CD4-positive, alpha-beta memory T cell (primary cell): ENCODE measurements at places on chromosomes 1 and 21. TPM values are rescaled to one million over a fixed set of nuclear protein-coding genes. Genes with fewer than 3 reads are reported as not detected.

- no peak for DNase-seq
Observed at GRCh38 chr1:76948846-76949245, 81.6 kb downstream of the ST6GALNAC5 start.

The GUCA2B gene
- not detected for total RNA-seq

DNA sequence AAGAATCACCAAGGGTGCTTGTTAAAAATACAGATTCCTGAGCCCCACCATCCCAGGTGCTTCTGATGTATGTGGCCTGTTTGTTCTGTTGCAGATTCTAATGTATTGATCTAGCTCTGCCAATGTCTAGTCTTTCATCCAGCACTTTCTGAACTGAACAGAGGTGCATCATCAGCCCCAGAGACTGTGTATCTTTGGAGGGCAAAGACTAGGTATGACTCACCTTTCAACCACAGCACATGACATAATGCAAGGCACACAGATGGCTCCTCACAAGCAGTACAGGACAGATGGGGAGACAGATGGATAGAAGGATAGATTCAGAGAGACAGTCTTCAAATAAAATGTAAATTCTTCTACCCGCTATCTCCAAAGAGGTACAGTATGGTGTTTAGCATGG lies 32.3 kb downstream of the CD58 start:
- DNase-seq = no peak

The MYOG gene
- not detected for total RNA-seq

The TSTD1 gene
- 93.1 TPM for total RNA-seq

GRCh38 chr1:41394959-41395956 lies 34.0 kb downstream of the FOXO6 start:
- DNase-seq = no peak

DNA sequence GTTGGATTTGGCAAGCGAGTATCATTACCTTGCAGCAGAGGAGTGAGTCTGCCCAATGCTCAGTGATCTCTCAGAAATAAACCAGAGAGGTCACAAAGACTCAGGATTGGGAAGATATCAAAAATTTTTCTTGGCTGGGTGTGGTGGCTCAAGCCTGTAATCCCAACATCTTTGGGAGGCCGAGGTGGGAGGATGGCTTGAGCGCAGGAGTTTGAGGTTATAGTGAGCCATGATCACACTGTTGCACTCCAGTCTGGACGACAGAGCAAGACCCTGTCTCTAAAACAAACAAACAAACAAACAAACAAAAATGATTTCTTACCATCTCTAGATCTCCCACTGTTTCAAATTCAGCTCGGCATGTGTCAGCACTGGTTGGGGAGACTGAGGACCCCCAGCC lies 13.3 kb upstream of the BECN2 start:
- no peak for DNase-seq

- no peak for DNase-seq
Observed at GRCh38 chr1:108877348-108878159, 769 bp downstream of the GPSM2 start.

DNA sequence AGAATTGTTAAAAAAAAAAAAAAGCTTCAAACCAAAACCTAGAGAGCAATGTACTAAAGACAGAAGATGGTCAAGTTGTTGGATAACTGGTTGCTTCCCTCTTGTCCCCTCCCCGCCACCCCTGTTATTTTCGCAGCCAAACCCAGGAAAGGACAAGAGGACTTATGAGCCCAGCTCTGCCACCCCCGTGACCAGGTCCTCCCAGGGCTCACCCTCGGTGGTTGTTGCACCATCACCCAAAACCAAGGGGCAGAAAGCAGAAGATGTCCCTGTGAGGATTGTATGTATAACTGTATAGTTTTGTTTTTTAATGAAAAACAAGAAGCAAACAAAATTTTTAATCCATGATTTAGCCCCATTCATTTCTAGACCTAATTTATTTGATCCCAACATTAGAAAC lies 69.4 kb downstream of the VPS26C start:
- no peak for DNase-seq

GRCh38 chr1:162605225-162605927 lies 26.9 kb upstream of the DDR2 start:
- DNase-seq = no peak

GRCh38 chr21:35764586-35764985 lies 295.7 kb downstream of the SETD4 start:
- DNase-seq = no peak

GRCh38 chr1:6144647-6145395 lies 35.3 kb downstream of the CHD5 start:
- DNase-seq = no peak

DNA sequence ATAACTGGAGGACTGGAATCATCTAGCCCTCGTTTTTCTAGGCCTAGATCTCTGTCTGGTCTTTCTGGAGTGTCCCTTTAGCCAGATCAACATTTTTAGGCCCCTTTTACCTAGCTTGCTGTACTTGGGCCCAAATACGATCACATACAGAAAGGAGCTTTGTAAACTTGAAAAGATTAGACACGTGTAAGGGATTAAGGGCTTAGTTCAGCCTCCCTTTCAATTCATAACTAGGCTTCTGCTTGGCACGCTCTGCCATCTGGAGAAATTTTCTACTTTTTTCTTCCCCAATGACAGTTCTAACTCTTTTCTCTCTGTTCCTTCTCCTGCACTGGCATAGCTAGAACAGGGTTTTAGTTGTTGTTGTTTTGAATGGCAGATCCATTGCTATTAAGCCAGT lies 153.3 kb upstream of the BEND5 start:
- no peak for DNase-seq

DNA sequence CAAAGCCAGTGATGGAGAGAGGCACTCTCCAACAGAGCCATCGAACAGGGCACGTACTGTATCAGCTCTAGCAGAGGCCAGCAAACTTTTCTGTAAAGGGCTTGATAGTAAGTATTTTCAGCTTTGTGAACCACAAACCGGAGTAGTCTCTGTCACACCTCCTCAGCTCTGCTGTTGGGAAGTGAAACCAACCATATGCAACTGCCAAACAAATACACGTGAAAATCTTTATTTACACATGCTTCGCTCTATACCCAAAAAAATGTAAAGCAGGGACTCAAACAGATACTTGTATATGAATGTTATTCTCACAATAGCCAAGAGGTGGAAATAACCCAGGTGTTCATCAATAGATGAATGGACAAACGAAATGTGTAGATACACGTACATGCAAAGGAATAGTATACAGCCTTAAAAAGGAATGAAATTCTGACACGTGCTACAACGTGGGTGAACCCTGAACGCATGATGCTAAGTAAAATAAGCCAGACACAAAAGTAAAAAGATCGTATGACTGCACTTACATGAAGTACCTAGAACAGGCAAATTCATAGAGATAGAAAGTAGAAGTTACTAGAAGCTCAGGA lies 39.0 kb downstream of the SETD4 start:
- no peak for DNase-seq

GRCh38 chr1:157325220-157325619 lies 187.0 kb upstream of the ETV3 start:
- no peak for DNase-seq

The FAM167B gene
- 0.50 TPM for total RNA-seq

The GFI1 gene
- 30.6 TPM for total RNA-seq

- no peak for DNase-seq
Observed at GRCh38 chr21:37369307-37369854, 2.8 kb downstream of the DYRK1A start.

GRCh38 chr1:3880429-3881192 lies 19.5 kb downstream of the C1orf174 start:
- no peak for DNase-seq

- DNase-seq = no peak
Observed at GRCh38 chr1:42070996-42071395, 82.2 kb upstream of the GUCA2B start.

The INSRR gene
- total RNA-seq = 0.06 TPM

DNA sequence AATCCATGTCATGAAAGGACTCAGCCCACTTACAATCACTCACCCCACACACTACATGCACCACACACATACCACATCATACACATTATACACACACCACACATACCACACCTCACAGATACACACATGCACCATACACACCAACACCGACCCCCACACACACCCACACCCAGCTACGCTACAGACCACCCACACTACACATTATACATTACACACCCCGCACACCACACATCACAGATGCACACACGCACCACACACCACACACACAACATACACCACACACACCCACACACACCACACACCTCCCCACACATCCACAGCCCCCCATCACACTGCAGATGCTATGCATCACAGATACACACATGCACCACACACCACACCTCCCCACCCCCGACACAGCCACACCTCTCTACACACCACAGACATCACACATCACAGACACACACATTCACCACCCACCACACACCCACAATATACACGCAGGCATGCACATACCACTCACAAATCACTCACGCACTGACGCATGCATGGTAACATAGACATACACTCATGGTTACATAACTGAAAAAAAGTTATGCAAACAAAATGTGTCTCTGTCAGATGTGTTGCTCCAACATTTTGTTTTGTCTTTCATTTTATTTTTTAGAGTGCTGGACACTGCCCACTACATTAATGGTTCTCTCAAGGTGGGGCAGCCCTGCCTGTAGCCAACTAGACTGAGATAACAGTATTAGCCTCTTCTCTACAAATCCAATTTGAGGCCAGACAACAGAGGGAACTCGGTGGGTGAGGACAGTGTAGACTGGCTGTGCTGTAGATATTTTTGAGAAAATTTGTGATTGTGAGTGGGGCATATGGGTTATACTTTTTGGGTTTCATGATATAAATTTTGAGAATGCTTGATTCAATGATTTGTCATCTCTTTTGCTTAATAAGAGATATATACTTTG lies 15.2 kb upstream of the PGBD2 start:
- DNase-seq = no peak

The ETV3L gene
- not detected for total RNA-seq

DNA sequence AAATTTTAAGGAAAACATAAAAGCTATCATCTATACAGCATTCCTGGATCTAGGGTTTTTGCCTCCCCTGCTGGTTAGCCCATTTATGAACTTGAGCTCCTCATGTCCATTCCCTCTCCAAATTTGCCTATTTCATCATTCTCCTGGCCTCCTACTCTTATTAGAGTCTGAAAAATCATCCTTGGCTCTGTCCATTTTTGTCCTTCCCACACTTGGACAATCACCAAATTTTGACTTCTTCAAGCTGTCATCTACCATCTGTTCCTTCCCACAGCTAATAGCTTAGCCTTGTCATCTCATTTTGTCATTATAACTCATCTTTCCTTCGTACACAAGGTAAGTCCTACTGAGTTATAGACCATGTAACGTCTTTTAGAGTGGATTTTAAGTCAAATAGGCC lies 2.2 kb upstream of the HENMT1 start:
- DNase-seq = no peak

DNA sequence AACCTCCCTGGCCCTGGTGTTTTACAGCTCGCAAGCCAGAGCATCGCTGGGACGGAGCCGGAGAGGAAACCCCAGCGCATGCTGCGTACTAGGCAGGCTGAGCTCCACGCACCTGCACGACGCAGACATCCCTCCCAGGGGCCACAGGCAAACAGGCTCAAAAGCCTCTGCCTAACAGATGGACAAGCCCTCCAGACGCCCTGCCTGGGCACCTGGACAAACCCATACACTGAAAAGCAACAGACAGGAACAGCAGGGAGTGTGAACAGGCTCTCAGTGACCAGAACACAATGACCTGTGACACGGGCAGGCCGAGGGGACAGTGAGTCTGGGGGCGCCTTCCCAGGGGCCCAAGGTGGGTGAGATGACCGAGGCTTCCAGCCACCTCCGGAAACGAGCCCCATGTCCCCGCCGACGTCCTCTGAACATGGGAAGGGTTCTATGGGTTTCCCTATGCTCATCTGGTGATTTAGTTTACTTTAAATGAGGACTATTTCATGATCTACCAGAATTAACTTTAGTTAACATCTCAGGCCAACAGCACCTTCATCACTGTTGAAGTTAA lies 40.3 kb downstream of the NPHP4 start:
- no peak for DNase-seq

The RNF186 gene
- total RNA-seq = not detected

The PRAMEF27 gene
- total RNA-seq = not detected

DNA sequence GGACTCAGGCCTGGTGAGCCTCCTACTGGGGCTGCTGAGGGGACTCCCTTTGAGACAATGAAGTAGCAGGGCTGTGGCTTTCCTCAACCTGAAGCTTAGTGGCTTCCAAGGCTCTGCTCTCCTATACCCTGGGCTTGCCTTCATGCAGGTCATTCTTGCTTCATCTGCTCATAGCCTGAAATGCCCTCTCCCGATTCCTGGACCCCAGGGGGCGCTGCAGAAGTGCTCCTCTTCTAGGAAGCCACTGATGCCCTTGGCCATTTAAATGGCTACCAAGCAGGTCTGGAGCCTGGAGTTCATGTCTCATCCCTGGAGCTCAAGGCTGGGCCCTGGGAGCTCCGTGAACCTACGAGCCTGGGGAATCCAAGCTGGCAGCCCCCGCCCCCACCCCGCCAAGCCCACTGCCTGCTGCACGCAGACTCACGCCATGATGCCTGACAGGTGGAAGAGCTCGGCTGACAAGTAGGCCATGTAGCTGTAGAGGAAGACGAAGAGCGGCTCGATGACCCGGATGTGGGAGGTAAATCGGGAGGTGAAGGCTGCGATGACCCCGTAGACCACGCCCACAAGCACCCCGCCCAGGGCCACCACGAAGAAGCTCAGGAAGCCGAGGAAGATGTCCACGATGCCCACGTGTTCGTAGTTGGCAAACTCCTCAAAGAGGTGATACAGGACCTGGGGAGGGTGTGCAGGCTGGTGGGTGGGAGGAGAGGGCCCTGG lies 45.7 kb downstream of the SLC9A1 start:
- no peak for DNase-seq

- DNase-seq = no peak
Observed at GRCh38 chr1:109467301-109467777, 993 bp downstream of the SYPL2 start.

The NEXN gene
- 0.47 TPM for total RNA-seq

The KCNH1 gene
- not detected for total RNA-seq

The GBP1 gene
- total RNA-seq = 74.2 TPM

DNA sequence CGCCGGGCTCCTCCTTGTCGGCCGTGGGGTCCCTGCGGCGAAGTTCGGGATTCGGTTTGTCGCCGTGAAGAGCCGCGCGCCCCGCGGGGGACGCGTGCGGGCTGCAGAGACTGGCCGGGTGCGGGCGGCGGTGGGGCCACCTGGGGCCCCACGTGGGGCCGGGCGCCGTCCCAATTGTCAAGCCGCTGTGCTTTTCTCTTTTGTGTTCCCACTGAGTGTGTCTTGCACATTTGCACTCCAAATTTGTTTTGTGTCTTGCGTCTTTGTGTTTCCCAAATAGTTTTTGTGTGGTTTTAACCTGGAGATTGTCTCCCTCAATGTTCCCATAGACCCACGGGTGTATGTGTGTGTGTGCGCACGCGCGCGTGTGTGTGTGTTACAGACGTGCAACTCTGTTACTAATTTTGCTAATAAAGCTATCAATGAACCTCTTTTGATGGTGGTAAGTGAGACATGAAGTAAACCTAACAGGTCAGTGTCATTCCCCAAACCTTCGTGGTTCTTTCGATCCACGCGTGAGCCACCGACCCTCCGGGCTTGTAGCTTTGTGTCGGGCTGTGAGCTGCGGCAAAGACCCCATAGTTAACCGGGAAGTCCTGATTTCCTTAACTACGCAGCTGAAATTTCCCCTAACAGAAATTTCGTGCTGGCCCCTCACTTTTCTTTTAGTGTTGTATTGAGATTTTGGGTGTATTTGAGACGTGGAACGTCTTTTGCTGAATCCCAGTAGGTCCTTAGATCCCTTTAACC lies 708 bp downstream of the PRDM2 start:
- DNase-seq = peak; percentile 68

GRCh38 chr1:111943066-111943465 lies 46.4 kb downstream of the KCND3 start:
- no peak for DNase-seq

GRCh38 chr1:150002217-150002616 lies 8.3 kb downstream of the OTUD7B start:
- no peak for DNase-seq

The KIF2C gene
- total RNA-seq = 1.5 TPM

GRCh38 chr1:116433275-116434257 lies 60.5 kb downstream of the ATP1A1 start:
- DNase-seq = no peak
